ENCODE measurements at places on chromosomes 2 and 18. TPM values are rescaled to one million over a fixed set of nuclear protein-coding genes. Genes with fewer than 3 reads are reported as not detected.

DNA sequence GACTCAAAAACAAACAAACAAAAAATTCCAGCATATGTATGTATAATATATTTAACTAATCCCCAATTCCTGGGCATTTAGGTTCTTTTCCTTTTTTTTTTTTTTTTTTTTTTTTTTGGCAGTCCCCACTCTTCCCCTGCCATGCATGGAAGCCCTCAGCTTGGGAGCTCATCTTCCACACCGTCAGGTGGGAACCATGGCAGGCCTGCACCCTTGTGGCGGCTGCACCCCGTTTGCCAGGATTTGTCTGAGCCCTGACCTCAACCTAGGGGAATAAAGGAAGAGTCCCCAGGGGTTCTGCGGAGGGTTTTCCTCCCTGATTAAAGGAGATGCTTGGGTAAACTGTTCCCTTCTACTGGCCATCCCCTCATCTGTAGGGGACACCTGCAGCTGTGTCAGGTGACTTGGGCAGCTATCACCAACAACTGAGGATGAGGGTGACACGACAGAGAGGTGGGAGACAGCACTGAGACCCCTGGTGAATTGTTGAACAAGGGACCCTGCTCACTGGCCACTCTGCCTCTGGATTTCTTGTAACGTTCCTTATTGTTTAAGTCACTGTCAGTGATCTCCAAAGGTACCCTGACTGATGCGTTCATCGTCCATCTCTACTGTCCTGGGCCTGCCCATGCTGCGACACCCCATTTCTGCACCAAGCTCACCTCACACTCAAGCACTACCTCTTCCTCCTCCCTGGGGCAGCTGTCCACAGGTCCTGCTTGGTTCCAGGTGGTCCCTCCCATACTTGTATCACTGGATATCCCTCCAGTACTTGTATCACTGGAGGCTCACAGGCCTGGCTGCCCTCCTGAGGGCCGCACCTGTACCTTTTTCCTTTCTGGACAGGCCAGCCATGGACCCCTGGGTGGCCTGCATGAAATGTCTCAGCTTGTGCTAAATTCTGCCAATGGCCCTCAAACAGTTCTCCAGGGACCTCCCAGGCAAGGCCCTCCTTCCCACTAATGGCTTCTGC lies 14.5 kb downstream of the TMEM185B start:
- DNase-seq: peak; percentile 65

GRCh38 chr2:241912021-241912555 lies 42.6 kb downstream of the RTP5 start:
- DNase-seq: peak; percentile 68

GRCh38 chr2:59594671-59595222 lies 958.7 kb downstream of the BCL11A start:
- DNase-seq: no peak

- no peak for DNase-seq
Measured at GRCh38 chr2:95730813-95731212, 139.0 kb downstream of the TRIM43 start.

DNA sequence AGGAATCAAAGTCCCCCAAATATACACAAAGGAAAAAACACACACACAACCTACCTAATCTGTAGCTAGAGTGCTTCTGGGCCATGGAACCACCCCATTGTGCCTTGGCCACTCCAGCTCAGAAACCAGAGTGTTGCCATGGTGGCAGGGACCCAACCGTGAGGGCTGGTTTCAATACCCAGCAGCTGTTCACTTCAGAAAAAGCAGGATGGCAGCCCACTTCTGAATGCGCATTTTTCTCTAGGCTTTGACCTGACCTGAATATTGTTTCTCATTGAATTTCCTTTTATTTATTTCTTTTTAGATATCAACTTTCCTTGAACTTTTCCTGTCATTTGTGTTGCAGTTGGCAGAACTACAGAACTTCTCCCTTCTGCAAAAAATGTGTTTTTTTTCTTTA lies 43.0 kb upstream of the EHBP1 start:
- DNase-seq: no peak

DNA sequence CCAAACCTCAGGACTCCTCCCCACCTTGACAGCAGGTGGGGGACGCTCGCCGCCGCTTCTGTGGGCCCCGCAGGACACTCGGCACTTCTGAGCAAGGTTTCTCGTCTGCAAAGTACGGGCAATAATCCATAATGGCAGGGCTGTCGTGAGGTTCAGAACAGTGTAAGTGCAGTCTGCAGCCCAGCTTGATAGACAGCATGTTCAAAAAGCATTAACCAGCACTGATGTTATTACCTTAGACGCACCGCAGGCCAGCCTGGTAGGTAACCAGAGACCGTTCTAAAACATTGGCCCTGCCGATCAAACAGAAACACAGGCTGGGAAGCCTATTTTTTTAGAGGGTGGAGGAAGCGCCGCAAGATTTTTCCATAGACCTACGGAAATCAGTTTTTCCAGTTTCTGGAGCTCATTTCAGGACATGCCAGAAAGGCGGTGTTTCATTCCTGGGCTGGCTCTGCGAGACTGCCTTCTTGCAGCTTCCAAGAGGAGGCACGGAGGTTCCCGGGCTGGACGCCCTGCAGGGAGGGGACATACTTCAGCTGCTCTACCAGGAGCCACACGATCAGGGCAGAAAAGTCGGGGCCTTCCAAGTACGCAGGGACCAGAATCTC lies 148.7 kb downstream of the TPO start:
- no peak for DNase-seq

GRCh38 chr2:7053650-7054265 lies 136.5 kb downstream of the RNF144A start:
- no peak for DNase-seq

GRCh38 chr2:95023222-95023597 lies 2.3 kb upstream of the MAL start:
- no peak for DNase-seq

DNA sequence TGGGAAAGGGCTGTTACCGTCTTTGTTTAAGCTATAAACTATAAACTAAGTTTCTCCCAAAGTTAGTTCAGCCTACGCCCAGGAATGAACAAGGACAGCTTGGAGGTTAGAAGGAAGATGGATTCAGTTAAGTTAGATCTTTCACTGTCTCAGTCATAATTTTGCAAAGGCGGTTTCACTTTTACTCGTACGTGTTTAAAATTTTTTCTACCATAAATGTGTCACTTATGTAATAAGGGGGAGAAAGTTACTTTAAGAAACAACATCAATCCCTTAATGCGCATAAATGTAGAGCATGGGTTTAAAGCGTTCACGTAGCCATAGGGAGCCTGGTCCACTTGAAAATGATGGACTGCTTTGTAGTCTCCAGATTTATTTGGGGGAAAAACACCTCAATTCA lies 71.3 kb downstream of the SNORC start:
- no peak for DNase-seq

DNA sequence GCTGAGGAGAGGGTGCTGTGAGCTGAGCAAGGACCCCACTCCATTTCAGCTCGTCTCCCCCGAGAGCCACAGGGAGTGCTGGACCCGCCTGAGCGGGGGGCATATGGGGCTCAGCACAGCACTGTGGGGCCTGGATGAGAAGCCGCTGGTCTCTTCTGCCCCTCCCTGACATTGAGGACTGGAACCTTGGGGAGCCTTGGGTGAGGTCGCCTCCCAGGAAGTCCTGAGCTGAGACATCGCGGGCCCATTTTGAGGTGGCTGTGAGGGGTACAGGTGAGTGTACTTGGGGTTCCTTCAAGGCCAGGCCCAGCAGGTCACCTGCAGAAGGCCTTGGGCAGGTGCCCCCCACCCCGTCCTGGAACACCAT lies 3.1 kb upstream of the AQP12A start:
- peak; percentile 23 for DNase-seq

DNA sequence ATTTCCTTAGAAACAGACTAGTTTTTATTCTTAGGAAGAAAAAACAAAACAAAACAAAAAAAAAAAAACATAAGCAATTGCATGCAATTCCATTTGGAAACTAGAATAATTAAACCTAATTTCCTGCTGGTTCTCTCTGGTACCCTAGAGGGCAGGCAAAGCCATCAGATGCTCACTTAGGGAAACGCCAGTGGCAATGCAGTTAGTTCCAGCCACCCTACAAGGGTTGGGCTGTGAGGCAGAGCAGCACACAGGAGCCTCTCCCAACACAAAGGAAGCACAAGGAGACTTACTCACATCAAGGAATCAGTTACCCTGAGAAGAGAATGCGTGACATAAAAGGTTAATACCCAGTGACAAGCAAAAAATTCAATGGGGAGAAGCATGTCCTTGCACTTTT lies 28.8 kb downstream of the CCDC93 start:
- DNase-seq: no peak

GRCh38 chr2:1661891-1662605 lies 82.3 kb downstream of the PXDN start:
- DNase-seq: peak; percentile 76

DNA sequence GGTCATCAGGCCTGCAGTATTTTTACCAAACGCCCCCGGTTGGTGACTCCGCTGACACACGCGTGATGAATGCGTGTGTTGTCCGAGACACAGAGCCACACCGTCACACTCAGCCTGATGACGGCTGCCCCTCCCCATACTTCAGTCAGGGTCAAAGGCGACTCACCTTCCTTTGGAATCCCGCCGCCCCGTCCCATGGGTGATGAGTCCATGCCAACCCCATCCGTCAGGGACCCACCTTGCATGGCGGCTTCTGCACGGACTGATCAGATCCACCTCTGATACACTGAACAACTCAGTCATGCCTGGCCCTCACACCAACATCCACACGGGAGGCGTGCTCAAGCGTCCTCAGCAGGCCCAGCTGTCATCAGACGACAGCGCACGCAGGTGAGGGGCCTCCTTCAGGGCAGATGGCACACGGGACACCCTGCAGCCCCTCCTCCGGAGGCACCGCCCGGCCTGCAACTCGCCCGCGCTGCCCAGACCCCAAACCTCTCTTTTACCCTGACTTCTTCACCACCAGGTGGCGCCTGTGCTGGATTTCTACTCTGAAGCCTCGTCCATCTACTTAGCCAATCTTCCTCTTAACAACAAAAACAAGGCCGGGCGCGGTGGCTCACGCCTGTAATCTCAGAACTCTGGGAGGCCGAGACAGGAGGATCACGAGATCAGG lies 89.2 kb downstream of the ZNF516 start:
- DNase-seq: peak; percentile 85

DNA sequence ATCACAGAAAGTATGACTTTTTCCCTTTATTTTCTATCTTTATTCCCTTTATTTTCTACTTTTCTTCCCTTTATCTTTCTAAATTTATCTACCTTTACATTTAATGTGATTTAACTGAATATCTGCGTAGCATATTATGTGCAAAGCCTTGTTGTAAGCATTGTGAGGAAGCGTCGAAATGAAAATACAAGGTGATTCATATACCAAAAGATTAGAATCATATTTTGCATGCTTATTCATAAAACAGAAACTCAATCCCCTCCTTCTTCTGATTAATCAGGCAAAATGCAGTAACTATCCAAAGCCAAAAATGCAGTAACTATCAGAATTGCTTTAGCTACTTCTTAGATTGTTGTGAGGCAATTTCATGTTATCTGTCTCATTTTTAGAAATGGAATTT lies 393.0 kb downstream of the CDH19 start:
- no peak for DNase-seq

- peak; percentile 71 for DNase-seq
Measured at GRCh38 chr2:100256416-100256815, 65.9 kb downstream of the LONRF2 start.

- no peak for DNase-seq
Measured at GRCh38 chr2:201228912-201229290, 31.4 kb upstream of the CASP8 start.

GRCh38 chr2:237297421-237298150 lies 116.4 kb downstream of the COL6A3 start:
- no peak for DNase-seq

- DNase-seq: no peak
Measured at GRCh38 chr2:37645362-37645761, 26.1 kb downstream of the CDC42EP3 start.

DNA sequence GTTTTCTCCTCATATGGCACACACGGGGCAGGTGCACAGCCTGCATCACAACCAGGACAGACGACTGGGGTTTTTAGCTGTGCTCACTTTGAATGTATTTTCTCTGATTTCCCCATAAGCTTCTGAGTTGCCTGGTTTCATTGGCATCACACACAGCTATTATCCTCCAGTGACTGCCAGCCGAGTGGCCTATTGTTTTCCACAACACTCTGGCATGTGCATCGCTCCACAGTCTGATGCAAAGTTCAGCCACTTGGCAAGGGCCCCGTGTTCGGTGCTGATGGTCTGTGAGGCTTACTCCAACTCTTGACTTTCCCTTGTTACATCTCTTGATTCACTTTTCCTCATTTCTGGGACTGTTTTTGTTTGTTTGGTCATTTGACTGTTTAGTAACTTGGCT lies 593.1 kb downstream of the CBLN2 start:
- no peak for DNase-seq

- DNase-seq: no peak
Measured at GRCh38 chr2:186328838-186329237, 157.2 kb upstream of the ZC3H15 start.

GRCh38 chr18:46406539-46406932 lies 250.5 kb downstream of the LOXHD1 start:
- no peak for DNase-seq

GRCh38 chr2:6089474-6089873 lies 397.3 kb downstream of the SOX11 start:
- no peak for DNase-seq

DNA sequence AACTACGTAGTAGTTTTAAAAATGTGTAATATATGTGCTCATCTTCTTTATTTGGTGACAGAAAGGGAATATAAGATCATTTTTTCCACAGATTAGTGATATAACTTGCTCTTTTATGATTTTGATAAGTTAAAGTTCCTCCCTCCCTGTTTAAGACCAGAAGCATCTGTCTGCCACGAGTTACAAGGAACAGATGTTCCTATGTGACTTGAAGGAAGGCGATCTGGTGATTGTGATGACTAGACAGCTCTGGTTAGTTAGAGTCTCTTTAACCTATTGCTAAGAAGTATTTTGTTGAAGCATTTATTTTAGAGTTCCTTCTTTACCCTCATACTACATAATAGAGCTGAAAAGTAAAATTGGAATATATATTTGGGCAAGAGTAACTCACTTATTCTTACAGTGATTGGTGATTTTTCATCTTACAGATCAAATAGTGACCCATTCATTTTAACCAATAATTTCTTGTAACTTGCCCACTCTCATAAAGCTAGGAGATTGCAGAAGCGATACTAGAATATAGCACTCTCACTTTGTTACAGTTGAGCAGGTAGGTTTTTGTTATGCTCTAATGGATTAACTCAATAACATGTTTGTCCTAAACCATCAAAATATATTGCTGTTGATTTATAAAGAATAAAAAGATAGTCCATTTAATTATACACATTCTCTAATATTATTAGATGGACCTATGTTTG lies 218.7 kb downstream of the SLC4A10 start:
- no peak for DNase-seq

DNA sequence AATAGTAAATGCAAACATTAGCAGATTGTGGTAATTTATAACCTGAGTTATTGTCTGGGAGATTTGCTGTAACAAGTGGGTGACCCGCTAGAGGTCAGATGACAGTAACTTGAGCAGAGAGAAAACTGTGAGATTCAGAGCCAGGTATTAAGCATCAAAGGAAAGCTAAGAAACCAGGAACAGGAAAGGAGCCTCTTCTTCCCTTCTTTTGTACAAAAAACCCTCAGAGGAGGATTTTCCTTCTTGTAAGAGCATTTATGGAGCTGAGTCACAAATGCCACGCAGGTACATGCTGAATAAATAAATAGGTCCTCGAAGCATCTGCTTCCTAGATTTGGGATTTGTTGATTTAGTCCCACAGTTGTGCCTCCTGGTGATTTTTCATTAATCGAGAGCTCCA lies 146.5 kb downstream of the SH3BP4 start:
- no peak for DNase-seq

- DNase-seq: no peak
Measured at GRCh38 chr2:64151476-64151875, 7.3 kb upstream of the PELI1 start.

The IL1RL2 gene
- 0.46 TPM for total RNA-seq

The CCDC142 gene
- total RNA-seq: 11.2 TPM

The TPO gene
- 6.5 TPM for total RNA-seq

The HOXD13 gene
- total RNA-seq: not detected
